ENCODE measurements at places on chromosomes 3 and 15.

- DNase-seq, result no peak
These were observed 95.8 kb upstream of the ABHD17C start for GRCh38 chr15:80599359-80599758.

- no peak for DNase-seq
These were observed 7.7 kb downstream of the RYK start for GRCh38 chr3:134242649-134243617.

DNA sequence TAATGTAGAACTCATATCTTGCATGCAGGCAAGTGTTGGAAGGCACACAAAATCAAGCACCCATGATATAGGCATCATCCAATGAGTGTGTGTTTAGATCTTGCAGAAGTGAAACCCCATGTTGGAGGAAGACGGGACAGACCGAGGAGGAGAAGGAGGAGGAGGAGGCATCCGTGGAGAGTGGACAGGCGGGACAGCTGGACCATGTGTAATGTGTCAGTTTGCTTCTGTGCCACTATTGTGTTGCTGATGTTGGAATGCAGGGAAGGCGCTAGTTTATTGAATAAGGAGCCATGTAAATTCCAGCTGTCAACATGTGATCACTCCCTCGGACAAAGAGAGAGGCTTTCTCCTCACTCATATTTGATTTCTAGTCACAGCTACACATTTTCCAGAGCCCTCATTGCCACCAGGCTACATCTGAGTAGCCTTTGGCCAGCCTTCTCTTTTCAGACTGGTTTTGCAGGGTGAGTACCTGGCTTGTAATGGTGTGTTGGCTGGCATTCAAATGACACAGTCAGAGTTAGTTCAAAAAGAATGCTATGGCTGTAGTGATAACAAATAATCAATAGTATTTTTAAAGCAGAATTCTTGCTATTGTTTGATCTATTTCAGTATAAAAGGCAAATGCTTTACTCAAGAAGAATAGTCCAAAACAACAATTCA is 1037.6 kb upstream of the NR2F2 start:
- no peak for DNase-seq

DNA sequence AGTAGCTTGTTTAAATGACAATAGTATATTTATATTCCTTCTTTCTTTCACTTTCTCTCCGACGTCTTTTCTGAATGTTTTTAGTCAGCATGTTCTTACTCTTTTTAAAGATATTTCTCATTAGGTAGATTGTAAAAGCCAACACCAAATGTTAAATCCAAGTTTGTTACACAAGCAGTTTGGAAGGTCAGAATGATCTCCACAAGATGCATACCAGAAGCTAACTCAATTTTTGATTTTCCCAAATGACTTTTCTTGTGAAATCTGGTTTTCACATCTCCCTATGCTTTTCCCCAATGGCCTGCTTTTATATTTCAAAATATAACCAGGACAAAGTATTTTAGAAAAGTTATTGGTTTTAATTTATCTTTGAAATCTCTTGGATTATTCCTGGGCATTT is 49.7 kb upstream of the TPRG1 start:
- DNase-seq, result no peak

GRCh38 chr3:123571264-123571972 is 13.4 kb downstream of the HACD2 start:
- no peak for DNase-seq

GRCh38 chr3:37993067-37993455 is 2.5 kb downstream of the VILL start:
- DNase-seq, result no peak

DNA sequence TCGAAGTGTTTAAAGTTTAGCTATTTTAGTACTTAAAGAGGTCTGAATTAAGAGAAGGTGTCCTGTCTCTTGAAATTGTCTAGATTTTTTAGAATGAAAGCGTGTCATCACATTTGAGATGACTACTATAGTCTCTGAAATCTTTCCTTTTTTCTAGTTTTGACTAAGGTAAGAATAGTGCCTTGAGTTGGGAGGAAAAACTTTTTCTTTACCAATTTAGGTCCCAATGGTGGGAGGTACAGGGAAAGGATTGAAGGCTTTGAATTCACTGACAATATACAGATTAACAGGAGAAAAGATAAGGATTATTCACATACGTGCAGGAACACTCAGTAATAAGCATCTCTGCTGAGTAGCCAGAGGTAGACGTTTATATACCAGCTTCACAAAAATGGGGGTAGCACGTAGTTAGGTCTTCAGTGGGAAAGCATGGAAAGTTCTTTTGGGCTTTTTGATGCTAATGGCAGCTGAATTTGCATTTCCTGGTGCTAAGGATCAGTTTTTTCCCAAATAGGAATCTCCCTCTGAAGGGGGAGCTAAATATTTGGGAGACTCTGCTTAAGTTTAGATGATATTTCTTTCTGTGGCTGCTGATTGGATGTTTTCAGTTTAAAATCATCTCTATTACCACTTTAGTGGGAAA is 88.1 kb downstream of the VPS8 start:
- no peak for DNase-seq

DNA sequence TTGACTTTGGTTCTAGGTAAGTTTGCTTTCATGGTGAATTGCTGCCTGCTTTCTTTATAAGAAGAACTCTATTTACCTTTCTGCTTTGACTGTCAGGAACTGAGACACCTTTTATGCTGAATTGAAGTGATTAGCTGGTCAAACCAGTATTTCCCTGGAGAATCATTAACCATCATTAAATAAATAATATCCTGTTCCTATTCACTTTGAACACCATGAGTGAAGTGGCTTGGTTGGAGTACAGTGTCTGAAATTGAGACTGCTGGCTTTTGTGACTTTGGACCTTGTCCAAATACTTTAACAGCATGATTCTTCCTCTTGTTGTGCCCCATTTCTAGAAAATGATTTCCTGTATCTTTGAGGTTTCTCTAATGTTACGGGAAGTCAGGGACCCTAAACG is 5.6 kb upstream of the TMEM62 start:
- no peak for DNase-seq

- DNase-seq, result no peak
These were observed 425.2 kb upstream of the TBL1XR1 start for GRCh38 chr3:177622520-177622919.

GRCh38 chr3:98593046-98593936 is at the start of gene CPOX:
CPOX (minus strand) TSS chr3:98593611; CDS start chr3:98593504, 107 bp downstream.
- peak; percentile 65 for DNase-seq

DNA sequence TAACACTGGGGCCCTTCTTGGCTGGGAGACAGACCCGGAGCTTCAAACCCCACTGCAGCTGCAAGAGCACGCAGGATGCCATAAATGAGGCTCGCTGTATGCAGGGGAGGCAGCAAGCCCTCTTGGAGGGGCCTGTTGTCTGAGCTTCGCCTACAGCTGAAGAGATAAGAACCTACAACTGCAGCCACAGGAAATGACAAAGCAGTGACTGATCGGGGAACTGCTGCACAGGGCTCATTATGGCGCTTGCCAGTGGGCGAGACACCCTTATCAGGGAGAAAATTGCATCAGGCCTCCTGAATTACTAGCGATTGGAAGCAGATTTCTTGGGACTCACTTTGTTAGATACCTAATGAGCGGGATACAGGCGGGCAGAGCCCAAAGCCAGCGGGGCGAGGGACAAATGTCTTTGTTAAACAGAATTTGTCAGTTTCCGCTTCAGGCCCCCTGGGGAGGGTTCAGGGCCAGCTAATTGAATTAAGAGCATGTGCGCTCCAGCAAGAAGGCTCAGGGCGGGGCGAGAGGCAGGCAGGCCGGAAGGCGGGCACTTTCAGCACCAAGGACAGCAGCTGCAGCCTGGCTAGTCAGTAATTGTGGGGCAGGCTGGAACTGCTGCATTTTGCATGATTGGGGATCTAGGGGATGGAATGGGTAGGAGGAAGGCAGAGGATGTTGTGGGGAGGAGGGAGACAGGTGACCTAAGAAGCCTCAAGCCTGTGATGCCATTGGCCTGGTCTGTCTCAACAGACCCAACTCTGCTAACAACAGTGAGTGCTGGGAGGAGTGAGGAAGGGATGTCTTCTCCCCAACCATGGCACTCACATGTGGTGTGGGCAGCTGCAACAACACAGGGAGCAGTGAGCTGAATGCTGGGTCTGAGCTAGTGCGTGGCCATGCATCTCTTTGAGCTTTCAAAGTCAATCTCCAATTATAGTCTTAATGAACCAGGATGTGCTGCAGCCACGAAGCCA is 55.3 kb downstream of the CCDC33 start:
- peak; percentile 32 for DNase-seq

GRCh38 chr15:88779944-88780343 is 23.3 kb upstream of the ACAN start:
- DNase-seq, result no peak

DNA sequence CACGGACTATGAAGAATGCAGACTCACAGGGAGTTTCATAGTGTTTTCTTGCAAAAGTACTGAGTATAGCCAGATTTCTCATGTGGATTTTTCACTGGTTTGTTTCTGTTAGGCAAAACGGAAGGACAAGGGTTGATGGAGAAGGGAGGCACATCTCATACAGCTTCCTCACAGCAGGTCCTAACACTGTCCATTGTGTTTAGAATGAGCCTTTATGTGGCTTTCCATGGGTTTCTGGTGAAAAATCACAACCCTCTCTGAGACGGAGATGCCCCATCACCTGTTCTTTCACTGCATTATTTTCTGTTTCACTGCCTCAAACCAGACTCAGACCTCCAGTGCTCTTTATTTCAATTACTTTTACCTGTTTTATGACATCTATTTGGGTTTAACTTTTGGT is 25.0 kb upstream of the LIPC start:
- DNase-seq, result no peak

DNA sequence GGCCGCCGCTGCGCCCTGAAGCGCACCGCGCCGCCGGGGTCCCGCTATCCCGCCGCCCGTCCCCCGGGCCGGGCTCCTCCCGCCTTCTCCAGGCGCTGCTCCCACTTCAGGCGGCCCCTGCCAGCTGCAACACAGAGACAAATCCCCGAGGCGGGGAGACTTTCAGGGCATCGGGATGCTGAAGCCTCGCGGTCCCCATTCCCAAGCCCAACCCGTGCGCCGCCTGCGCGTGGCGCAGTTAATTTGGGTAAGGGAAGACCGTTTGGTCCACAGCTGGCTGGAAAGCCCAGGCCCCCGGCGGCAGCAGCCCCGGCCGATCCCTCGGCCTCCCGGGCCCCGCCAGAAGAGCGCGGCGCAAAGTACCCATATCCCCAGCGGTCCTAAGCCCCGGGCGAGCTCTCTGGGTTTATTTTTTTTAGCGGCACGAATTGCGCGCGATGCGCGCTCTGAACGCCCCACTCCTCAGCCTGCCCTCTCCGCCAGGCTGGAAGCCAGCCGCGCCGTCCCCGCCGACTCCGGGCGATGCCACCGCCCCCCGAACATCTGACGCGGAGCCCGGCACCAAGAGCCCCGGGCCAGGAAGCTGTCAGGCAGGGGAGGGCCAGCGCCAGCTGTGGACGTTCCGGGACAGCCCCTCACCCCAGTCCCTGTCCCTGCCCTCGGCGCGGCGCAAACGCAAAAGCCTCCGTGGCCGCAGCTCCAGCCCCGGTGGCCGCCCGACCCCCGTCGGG is 517 bp downstream of the FBN1 start:
- DNase-seq, result no peak

GRCh38 chr3:34056951-34057390 is 258.5 kb downstream of the PDCD6IP start:
- no peak for DNase-seq

GRCh38 chr3:195556390-195556789 is 13.3 kb upstream of the PPP1R2 start:
- DNase-seq, result no peak

GRCh38 chr3:114308830-114309229 is 15.0 kb downstream of the TIGIT start:
- no peak for DNase-seq

GRCh38 chr15:73927476-73928240 is 1.4 kb downstream of the LOXL1 start:
- DNase-seq, result peak; percentile 53

DNA sequence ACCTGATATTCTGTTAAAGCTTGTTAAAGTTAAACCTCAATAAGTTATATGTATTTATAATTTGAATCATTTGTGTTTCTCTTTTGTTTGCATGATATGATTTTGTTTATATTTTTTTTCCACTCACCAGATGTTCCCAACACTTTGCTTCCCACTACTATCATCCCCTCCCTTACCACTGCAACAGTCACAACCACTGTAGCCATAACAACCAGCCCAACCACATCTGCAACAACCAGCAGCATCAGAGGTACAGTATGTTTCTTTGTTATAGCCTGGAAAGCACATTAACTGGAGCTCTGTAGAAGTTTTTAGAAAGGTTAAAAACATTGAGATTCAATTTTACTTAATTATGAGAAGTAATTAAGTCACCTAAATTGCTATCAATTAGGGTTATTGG is 1011.9 kb downstream of the VGLL3 start:
- no peak for DNase-seq

DNA sequence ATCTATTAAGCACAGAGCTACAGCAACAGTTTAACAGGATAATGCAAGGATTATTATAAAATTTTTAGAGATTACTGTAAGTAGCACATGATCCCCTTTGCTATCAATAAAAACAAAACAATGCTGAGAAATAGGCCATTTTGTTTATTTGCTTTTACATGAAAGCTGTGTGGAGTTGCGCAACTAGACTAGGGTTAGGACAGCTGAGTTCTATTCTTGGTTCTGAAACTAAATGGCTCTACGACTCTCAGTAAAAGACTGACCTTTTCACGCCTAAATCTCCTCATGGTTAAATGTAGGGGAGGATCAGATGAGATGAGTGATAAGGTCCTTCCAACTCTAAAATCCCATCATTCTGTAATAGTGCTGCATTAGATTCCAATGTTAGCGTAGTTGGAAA is 25.0 kb downstream of the KCNMB2 start:
- DNase-seq, result no peak

DNA sequence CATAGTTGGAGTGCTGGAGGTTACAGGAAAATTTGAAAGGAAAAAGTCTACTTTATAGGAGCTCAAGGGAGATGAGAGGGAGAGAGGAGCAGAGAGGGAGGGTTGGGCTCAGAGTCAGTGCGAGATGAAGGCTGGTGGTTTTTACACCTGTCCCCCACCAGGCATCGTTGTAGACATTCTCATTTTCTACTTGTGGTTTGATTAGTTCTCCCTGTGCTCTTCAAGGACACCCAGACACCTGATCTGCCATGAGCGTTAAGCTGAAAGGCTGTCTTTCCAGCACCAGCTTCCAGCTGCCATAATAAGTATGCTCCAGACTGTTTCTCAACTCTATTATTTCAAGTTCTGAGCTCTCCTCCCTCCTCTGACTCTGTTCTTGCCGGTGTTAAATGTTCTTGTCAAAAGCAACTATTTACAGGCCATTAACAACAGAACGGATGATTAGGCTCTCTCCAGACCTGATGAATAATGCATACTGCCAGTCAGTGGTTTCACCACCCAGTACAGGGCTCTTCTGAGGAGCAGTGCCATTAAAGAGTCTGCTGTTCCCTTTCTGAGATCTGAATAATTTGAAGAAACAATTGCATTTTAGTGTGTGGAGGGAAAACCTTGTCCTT is 514.6 kb upstream of the MCTP2 start:
- no peak for DNase-seq

DNA sequence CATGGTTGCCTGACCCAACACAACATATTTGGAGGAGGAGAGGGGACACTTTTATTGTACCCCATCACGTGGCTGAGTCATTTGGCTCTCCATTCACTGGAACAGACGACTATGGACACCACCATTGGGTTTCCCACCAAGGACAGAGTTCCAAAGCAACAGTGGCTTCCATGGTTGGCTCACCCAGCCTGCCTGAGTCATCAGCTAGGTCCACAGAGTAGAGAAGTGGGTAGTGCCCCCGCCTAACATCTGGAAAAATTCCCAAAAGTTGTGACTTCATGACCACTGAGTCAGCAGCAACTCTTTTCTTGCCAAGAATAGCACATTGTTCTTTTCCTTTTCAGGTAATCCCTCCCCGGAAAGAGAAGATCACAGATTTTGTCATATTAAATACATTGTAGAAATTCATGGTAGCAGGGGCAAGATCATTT is 3.0 kb upstream of the PPP1R2 start:
- no peak for DNase-seq

- no peak for DNase-seq
These were observed 28.8 kb downstream of the DGKG start for GRCh38 chr3:186333256-186333655.

Measured in effector CD8-positive, alpha-beta T cell (primary cell).